ENCODE measurements at places on chromosomes 1 and 21.

DNA sequence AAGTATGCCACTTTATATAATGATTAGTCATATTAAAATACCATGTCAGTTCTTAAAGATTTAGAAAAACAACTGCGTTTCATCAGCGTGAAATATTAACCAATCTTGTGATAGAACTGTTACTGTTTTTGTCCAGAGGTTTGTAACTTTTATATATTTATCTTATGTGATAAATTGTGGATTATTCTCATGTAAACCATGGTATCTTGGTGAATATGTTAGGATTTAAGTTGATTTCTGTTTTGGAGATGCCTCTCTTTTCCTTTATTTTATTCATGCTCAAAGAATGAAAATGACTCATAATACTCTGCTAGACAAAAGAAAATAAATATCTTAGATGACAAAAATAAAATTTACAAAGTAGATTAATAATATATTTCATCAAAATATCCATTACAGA, 88.4 kb downstream of the ADGRL4 start:
- no peak for DNase-seq

DNA sequence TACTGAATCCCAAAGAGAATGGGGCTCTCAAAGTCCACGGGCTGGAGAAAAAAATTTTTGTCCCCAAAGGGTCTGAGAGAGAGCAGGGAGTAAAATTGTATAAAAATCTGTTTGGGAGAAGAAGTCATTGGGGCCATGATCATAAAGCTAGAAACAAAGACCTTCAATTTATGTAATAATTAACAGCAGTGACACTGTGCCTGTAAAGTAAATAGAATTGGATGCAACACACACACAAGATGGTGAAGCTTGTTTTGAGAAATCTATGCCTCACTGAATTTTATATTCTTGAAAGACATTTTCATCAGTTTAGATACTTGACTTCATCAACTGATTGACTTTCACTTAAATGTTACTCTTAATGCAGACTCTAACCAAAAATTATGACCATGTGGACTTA, 600.5 kb upstream of the ADAMTS5 start:
- no peak for DNase-seq

- no peak for DNase-seq
These were observed 39.7 kb upstream of the TRIM67 start for GRCh38 chr1:231122143-231122542.

- no peak for DNase-seq
These were observed 11.7 kb downstream of the PIK3CD start for GRCh38 chr1:9663257-9663656.

DNA sequence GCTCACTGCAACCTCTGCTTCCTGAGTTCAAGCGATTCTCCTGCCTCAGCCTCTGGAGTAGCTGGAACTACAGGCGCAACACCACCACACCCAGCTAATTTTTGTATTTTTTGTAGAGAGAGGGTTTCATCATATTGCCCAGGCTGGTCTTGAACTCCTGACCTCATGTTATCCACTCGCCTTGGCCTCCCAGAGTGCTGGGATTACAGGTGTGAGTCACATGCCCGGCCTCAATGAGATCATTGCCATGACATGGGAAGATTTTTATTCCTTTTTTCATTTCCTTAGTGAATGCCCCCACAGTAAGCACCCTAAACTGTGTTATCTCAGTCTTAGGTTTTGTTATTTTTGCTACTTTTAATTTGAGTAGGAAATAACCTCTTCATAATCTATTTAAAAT, 977.9 kb downstream of the BRINP3 start:
- DNase-seq: no peak

DNA sequence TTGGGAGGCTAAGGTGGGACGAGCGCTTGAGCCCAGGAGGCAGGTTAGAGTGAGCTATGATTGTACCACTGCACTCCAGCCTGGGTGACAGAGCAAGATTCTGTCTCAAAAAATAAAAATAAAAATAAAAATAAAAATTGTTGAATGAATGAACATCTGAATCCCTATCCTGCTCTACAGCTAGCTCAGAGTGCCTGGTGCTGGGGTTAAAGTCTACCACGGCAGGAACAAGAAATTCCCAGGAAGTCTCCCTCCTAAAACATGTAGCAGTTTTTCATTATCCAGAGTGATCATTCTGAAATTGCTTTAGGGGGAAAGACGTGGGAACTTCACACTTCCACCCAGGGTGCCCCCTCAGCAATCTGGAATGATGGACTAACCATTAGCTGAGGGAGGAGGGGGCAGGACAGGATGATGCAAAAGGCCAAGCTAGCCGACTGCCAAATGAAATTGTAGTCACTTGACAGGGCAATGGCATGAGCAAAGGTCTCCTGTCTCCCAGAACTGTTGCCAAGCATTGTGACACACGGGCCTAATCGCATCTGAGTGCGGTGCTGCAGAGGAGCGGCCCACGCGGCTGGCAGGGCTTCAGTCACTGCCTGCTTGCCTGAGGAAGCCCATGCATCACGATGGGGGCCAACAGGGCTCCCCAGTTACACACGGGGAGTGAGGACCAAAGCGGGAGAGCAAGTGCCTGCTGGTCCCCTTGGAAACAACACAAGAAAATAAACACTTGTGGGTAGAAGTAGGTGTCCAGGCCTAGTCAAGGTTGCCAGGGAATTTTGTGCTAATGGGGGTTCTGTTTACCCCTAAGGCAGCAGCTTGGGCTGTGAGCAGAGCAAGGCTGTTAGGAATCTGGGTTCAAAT, 85.7 kb downstream of the NENF start:
- peak; percentile 86 for DNase-seq

GRCh38 chr1:55456971-55457370, 241.8 kb upstream of the USP24 start:
- no peak for DNase-seq

DNA sequence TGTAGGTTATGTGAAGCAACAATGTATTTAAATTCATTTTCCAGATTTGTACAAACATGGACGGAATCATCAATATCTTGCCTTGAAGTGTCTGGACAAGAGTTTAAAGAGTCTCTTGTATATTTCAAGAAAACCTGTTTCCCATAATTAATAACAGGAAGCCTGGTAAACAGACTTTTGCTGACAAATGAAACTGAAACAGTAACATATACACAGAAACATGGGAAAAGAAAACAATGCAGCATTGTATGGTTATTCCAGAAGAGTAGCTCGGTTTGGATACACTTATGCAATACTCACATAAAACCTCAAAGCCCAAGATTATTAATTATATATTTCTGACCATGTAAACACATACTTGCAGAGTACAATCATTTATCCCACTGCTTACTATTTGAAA, 265.5 kb downstream of the PTPRC start:
- no peak for DNase-seq

DNA sequence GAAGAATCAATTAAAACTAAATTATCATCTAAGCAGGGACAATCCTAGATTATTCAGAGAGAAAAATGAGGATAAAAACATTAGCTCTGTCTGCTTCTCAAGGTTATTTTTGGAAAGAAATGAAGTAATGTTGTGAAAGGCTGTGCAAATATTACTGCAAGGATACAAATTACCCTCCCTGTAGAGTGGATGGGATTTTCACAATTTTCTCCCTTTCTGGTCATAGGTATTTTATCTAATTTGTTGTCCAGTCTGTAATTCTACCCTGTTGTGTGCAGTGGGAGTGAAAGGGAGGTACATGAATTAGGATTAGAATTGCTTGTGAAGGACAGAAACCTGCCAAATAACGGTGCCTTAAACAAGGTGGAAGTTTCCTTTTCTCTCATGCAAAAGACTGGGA, 54.7 kb downstream of the MAP3K7CL start:
- DNase-seq: no peak

GRCh38 chr1:18681423-18681835, 50.8 kb downstream of the PAX7 start:
- DNase-seq: no peak

DNA sequence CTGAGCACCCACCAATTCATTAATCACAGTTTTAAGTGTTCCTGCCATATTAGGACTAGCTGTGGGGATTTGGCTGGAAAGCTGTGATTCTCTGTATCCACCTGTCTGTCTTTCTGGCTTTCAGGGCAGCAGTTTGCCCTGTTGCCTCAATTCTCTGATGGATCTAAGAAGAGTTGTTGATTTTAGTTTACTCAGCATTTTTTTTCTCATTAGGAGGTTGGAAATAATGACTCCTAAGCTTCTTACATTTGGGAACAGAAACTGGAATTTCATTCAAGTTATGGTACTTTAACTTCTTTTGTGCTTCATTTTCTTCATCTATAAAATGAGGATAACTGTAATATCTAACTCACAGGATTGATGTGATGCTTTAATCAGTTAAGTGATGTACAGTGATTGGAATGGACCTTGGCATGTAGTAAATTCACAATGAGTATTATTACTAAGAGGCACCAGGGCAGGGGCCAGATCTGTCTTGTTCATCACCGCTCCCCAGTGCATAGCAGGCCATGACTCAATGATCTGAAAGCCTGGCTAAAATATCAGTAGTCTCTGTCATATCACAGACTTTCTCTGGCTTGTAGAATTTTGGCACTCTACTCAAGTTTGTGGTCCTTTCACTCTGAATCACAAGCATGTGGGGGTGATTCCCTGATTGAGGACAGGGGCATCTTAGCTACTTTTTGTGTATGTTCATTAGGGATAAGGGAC, 51.4 kb upstream of the GREM2 start:
- no peak for DNase-seq

DNA sequence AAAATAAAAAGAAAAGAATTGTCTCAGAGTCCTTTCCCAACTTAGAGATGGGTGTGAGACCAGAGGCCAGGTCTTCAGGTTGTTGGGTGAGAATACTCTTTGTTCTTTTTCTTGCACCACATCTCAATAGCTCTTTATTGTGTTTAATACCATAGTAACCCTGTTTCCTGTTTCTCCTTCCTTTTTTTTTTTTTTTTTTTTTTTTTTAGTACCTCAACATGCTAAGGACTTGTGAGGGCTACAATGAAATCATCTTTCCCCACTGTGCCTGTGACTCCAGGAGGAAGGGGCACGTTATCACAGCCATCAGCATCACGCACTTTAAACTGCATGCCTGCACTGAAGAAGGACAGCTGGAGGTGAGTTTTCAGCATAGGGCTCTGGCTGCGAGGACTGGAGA, 24.4 kb downstream of the CELF3 start:
- no peak for DNase-seq

- no peak for DNase-seq
These were observed 10.9 kb downstream of the ADAMTS1 start for GRCh38 chr21:26834181-26834905.

GRCh38 chr1:18939398-18940302, 16.8 kb downstream of the IFFO2 start:
- DNase-seq: no peak

- DNase-seq: peak; percentile 45
These were observed 9.1 kb upstream of the ATAD3B start for GRCh38 chr1:1462318-1462966.

DNA sequence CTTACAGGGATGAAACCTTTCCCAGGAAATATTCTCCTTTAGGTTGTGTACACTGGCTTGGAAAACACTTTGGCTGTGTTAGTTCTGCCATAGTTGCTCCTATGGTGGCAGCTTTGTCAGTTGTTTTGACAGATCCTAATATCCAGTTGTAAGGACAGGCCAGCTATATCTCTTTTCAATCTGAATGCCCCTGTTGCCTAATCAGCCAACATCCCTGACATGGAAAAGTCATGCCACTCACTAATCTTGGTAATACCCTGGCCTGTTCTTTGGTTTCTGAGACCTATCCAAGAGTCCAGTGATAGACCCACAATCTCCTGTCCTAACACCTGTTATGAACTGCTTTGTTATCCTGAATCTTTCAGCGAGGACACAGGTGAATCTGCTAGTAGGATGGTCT, 148.8 kb downstream of the MRPL39 start:
- no peak for DNase-seq

GRCh38 chr1:158121604-158122254, 59.0 kb upstream of the CD1D start:
- DNase-seq: no peak

GRCh38 chr1:39779821-39780220, 8.7 kb upstream of the OXCT2 start:
- no peak for DNase-seq

DNA sequence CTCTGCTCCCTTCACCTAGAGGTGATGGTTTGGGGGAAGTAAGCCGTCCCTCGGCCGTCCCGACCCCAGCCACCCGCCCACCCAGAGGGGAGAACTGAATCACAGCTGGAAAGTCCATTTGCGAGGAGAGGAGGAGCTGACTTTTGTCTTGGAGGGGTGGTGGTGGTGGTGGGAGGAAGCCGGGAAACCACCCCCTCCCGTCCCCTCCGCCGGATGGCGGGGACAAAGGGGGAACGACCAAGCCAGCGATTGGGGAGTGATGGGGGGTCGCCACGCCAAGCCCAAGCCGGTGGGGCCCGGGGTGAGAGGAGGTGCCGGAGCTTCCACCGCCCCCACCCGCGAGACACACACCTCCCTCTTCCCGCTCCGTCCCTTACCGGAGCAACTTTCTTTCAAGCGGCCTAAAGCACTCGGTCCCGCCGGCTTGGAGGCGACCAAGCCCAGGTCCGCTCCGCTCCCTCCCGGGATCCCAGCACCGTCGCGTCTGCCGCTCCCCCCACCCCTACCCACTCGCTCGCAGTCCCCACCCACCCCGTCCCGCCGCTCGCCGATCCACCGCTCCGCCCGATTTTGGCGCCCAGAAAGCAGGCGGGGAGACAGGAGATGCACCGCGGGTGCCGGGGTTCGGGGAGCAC, 540 bp downstream of the ARHGEF2 start:
- DNase-seq: peak; percentile 76

GRCh38 chr1:3524556-3525203, 70.2 kb downstream of the ARHGEF16 start:
- DNase-seq: no peak

DNA sequence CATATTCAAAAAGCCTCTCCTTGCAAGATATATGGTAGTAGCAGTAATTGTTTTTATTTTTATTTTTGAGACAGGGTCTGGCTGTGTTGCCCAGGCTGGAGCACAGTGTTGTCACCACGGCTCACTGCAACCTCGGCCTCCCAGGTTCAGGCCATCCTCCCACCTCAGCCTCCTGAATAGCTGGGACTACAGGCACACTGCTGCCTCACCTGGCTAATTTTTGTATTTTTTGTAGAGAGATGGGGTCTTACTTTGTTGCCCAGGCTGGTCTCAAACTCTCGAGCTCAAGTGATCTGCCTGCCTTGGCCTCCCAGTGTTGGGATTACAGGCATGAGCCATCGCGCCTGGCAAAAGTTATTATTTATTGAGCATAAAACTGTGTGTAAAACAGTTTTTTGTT, 38.4 kb downstream of the SLC66A1 start:
- peak; percentile 13 for DNase-seq

DNA sequence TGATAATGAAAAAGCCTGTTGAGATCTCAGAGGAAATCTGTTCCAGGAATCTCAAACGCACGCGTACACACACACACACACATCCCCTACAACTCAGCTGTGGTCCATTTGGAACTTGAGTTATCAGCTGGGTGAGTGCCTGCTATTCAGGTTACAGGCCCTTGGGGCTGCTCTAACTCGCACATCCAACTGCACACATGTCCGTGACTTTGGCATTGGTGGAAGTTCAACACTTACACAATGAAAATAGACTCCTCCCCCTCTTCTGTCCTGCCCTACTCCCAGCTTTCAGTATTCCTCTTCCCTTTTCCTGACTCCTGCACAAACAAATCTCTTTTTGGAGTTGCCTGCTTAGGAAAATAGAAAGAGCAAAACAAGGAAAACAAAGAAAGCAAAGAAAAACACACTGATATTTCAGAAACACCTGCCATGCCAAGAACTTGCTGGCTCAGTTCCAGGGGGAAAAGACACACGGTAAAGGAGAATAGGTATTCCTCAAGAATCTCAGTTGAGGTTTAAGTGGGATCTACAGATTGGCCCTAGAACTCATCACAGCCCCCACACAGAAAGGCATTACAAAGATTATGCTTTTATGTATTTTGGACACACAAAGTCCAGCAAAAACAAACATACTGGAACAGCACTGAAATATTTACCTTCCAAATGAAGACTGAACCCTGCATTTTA, 140.9 kb downstream of the TGFBR3 start:
- DNase-seq: peak; percentile 58

All from right cardiac atrium (tissue), 5 donors.